Activated T-helper 2 cell treated with anti-CD3 and anti-CD28 coated beads, Interferon-gamma antibody, Interleukin-2, Interleukin-4, amounts not matched to agents 10 μg/mL and 5 μg/mL and 100 μg/mL, durations not matched to agents 14 hours and 24 hours and 36 hours (primary cell): ENCODE measurements at places on chromosomes 12 and 14.

- H3K27ac ChIP-seq, result no peak overlapping the region
- H3K4me1 ChIP-seq, result no peaks in the 10 kb centered on the region
- H3K27me3 ChIP-seq, result peaks cover 1% of the 10 kb centered on the region
- H3K4me3 ChIP-seq, result no peak overlapping the region
- H3K36me3 ChIP-seq, result no peaks in the 10 kb centered on the region
Observed at GRCh38 chr14:32545506-32546210, 216.6 kb downstream of the AKAP6 start.

DNA sequence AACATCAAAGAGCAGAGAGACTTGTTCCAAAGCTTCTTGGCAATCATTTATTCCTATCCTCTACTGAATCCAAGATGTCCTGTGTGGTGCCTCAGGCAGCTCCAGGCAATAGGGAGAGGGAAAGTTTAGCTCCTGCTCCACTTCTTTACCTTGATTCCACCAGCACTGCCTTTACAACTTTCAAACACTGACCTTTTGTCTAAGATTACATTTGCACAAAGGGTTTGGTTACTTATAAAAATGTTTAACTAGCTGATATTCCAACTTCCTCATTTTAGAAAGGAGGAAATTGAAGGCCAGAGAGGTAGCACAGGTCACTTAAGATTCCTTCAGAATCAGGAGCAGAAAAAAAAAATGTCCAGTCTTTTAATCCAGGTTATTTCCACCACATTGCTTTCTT lies 192.7 kb downstream of the BTG1 start:
- no peak overlapping the region for H3K27ac ChIP-seq
- H3K36me3 ChIP-seq, result peaks cover 3% of the 10 kb centered on the region
- no peak overlapping the region for H3K4me3 ChIP-seq
- H3K27me3 ChIP-seq, result no peaks in the 10 kb centered on the region

DNA sequence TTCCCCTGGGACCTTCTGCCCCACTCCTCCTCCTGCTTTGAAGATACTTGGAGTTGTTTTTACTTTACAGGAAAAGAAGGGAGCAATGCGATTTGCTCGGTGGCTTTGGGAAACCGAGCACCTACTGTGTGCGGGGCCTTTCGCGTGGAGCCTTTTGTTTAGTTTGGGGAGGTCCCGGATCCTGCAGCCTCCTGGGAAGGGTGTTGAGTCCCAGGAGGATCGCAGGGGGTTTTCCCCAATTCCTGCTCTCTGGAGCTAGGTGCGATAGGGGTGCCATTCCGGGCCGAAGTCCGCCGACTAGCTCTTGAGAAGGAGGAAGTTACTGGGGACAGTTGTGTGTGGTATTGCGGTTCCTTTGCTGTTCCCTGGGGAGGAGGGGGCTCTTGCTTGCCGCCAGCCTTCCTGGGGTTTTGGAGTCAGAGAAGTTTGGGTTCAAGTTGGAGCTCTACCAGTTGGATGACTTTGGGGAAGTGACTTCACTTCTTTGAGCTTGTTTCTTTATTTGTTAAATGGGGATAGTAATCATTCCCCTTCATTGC lies 1.1 kb downstream of the BRI3BP start:
- DNase-seq, result peak; percentile 14
- no peaks in the 10 kb centered on the region for H3K27me3 ChIP-seq
- peak overlapping the region; percentile 95 for H3K4me3 ChIP-seq
- peak overlapping the region; percentile 91 for H3K27ac ChIP-seq
- peaks cover 32% of the 10 kb centered on the region for H3K36me3 ChIP-seq

GRCh38 chr14:92960706-92961566 lies 38.0 kb downstream of the CHGA start:
- no peak for DNase-seq
- no peaks in the 10 kb centered on the region for H3K27me3 ChIP-seq
- no peaks in the 10 kb centered on the region for H3K4me1 ChIP-seq
- H3K27ac ChIP-seq, result no peak overlapping the region
- H3K36me3 ChIP-seq, result no peaks in the 10 kb centered on the region

- no peak overlapping the region for H3K4me3 ChIP-seq
- H3K27me3 ChIP-seq, result no peaks in the 10 kb centered on the region
- H3K4me1 ChIP-seq, result peaks cover 22% of the 10 kb centered on the region
- H3K27ac ChIP-seq, result no peak overlapping the region
- no peak for DNase-seq
Observed at GRCh38 chr12:26711569-26711968, 121.4 kb downstream of the ITPR2 start.

GRCh38 chr14:95796788-95797187 lies 79.8 kb upstream of the TUNAR start:
- DNase-seq, result no peak
- H3K27me3 ChIP-seq, result no peaks in the 10 kb centered on the region
- no peak overlapping the region for H3K4me3 ChIP-seq
- no peaks in the 10 kb centered on the region for H3K4me1 ChIP-seq
- no peaks in the 10 kb centered on the region for H3K36me3 ChIP-seq

GRCh38 chr12:2247596-2247995 lies 194.8 kb downstream of the CACNA1C start:
- H3K27ac ChIP-seq, result no peak overlapping the region
- no peaks in the 10 kb centered on the region for H3K36me3 ChIP-seq
- no peak for DNase-seq
- no peaks in the 10 kb centered on the region for H3K4me1 ChIP-seq

- no peak overlapping the region for H3K4me3 ChIP-seq
- peak overlapping the region; percentile 75 for H3K27ac ChIP-seq
- H3K36me3 ChIP-seq, result peaks cover 76% of the 10 kb centered on the region
- H3K4me1 ChIP-seq, result peaks cover 67% of the 10 kb centered on the region
- no peaks in the 10 kb centered on the region for H3K27me3 ChIP-seq
Observed at GRCh38 chr14:22572562-22573058, 16.4 kb downstream of the DAD1 start.

GRCh38 chr14:67111022-67111421 lies 78.2 kb upstream of the GARIN2 start:
- H3K4me3 ChIP-seq, result no peak overlapping the region
- no peaks in the 10 kb centered on the region for H3K4me1 ChIP-seq
- H3K27ac ChIP-seq, result no peak overlapping the region
- H3K36me3 ChIP-seq, result peaks cover 4% of the 10 kb centered on the region
- no peak for DNase-seq

DNA sequence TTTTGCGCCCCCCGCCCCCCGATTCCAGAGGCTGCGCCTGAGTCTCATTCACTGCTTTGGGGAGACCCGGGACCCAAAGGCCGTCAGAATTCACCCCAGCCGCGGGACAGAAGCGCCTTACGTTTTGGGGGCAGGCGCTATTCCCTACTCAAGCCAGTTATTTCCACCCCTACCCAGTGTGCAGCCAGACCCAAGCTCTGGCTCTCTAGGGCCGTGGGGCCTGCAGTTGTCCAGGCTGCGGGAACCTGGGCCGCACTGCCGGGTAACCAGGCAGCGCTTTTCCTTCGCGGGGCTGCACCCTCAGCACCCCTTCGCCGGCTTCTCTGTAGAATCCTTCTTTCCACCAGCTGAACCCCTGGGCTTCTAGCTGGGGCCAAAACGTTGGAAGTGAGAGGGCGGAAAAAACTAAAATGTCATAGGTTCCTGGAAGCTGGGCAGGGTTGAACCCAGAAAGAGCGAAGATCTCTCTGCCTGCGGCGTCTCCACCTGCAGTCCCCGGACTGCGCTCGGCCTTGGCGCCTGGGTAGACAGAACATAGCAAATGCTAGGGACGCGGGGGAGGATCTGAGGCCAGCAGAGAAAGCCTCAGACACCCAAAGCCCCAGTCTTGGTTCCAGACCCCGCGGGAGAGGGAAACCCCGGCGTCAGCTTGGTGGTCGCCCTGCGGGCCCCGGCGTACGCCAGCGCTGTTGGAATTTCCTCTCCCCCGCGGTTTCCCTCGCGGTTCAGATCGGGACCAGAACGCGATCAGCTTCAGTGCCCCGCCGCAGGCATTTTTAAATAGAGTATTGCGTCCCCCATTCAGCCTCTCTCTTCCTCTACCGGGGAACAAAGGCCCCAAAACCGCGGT lies 18.3 kb downstream of the TBX3 start:
- peaks cover 67% of the 10 kb centered on the region for H3K27me3 ChIP-seq
- H3K36me3 ChIP-seq, result no peaks in the 10 kb centered on the region
- no peak overlapping the region for H3K4me3 ChIP-seq
- H3K27ac ChIP-seq, result no peak overlapping the region
- H3K4me1 ChIP-seq, result no peaks in the 10 kb centered on the region

DNA sequence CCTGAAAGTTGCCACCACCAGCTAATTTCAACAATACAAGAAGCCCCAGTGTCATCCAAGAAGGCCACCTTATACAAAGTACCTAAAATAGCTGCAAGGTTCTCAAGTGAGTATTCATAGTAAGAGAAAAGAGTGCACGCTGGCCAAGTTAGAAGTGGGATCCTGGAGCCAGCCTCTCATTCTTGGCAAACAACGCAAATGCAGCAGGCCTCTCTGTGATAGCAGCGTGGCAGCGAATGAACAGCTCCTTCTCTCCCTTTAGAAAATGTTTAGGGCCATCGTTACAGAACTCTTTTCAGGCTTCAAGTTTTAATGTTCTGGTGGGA lies 78.0 kb upstream of the IFNG-AS1 start:
- no peak overlapping the region for H3K27ac ChIP-seq
- DNase-seq, result no peak
- H3K4me3 ChIP-seq, result no peak overlapping the region

DNA sequence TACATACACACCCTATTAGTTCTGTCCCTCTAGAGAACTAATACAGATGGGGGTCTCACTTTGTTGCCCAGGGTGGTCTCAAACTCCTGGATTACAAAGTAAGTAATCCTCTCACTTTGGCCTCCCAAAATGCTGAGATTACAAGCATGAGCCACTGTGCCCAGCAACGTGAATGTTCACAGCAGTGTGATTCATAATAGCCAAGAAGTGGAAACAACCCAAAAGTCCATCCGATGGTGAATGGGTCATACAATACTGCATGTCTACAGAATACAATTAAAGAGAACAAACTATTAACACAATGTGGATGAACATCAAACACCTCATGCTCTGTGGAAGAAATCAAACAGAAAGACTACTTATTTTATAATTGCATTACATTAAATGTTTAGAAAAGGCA lies 57.3 kb upstream of the SYNE2 start:
- peaks cover 19% of the 10 kb centered on the region for H3K27me3 ChIP-seq
- no peaks in the 10 kb centered on the region for H3K36me3 ChIP-seq
- H3K4me1 ChIP-seq, result peaks cover 4% of the 10 kb centered on the region

- peaks cover 17% of the 10 kb centered on the region for H3K4me1 ChIP-seq
- DNase-seq, result no peak
- peaks cover 3% of the 10 kb centered on the region for H3K27me3 ChIP-seq
- peak overlapping the region; percentile 36 for H3K27ac ChIP-seq
- no peaks in the 10 kb centered on the region for H3K36me3 ChIP-seq
Observed at GRCh38 chr14:73814153-73814552, 37.5 kb upstream of the PTGR2 start.

- no peak overlapping the region for H3K27ac ChIP-seq
- DNase-seq, result no peak
- peaks cover 83% of the 10 kb centered on the region for H3K27me3 ChIP-seq
- peaks cover 3% of the 10 kb centered on the region for H3K36me3 ChIP-seq
Observed at GRCh38 chr14:53952533-53952932, 4.1 kb downstream of the BMP4 start.

- H3K4me3 ChIP-seq, result no peak overlapping the region
- H3K4me1 ChIP-seq, result peaks cover 80% of the 10 kb centered on the region
- peaks cover 81% of the 10 kb centered on the region for H3K36me3 ChIP-seq
- no peaks in the 10 kb centered on the region for H3K27me3 ChIP-seq
Observed at GRCh38 chr14:91406451-91406850, 11.2 kb downstream of the CCDC88C start.

GRCh38 chr12:97805146-97805545 lies 342.5 kb downstream of the RMST start:
- no peaks in the 10 kb centered on the region for H3K36me3 ChIP-seq
- H3K4me3 ChIP-seq, result no peak overlapping the region
- no peak for DNase-seq
- H3K4me1 ChIP-seq, result no peaks in the 10 kb centered on the region
- H3K27me3 ChIP-seq, result no peaks in the 10 kb centered on the region

DNA sequence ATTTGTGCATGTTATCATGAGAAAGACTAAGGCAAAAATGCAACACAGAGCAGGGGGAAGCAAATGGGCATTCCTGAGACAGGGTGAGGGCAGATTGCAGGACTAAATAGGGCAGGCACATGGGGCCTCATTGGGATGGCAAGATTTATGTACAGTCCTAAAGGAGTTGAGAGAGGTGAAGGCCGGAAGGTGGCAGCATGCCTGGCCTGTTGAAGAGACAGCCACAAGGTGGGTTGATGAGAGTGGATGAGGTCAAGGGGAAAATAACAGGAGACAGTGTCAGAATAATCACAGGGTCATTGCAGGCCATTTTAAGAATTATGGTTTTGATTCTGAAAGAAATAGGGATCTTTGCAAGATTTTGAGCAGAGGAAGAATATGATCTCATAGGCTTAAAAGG lies 21.0 kb downstream of the PAH start:
- no peak for DNase-seq
- no peak overlapping the region for H3K4me3 ChIP-seq
- H3K27ac ChIP-seq, result no peak overlapping the region
- H3K36me3 ChIP-seq, result no peaks in the 10 kb centered on the region
- H3K4me1 ChIP-seq, result no peaks in the 10 kb centered on the region

GRCh38 chr12:118645219-118645618 lies 268.9 kb downstream of the SUDS3 start:
- H3K27ac ChIP-seq, result no peak overlapping the region
- no peak for DNase-seq
- no peaks in the 10 kb centered on the region for H3K36me3 ChIP-seq
- no peak overlapping the region for H3K4me3 ChIP-seq
- no peaks in the 10 kb centered on the region for H3K27me3 ChIP-seq

DNA sequence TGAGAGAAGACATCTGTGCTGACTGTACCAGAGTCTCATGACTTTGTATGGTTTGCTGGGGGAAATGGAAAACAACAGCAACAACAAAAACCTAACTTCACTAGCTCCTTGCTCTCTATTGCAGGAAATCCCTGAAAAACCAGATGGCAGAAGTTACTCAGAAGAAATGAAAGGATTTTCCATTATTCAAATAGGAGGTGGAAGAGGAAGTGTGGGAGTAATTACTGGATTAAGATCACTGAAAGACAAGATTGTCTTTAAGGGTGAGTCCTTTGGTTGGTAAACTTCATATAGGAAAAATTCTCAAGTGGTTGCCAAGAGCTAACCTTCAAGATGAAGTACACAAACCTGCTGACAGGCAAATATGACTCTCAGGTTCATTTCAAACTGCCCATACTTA lies 391.9 kb upstream of the ATP2B1 start:
- no peak for DNase-seq
- peaks cover 11% of the 10 kb centered on the region for H3K4me1 ChIP-seq
- H3K4me3 ChIP-seq, result no peak overlapping the region
- peaks cover 18% of the 10 kb centered on the region for H3K27me3 ChIP-seq
- H3K36me3 ChIP-seq, result no peaks in the 10 kb centered on the region
- no peak overlapping the region for H3K27ac ChIP-seq

GRCh38 chr12:89733579-89734201 lies 25.1 kb upstream of the ATP2B1 start:
- DNase-seq, result no peak
- H3K4me3 ChIP-seq, result no peak overlapping the region
- no peak overlapping the region for H3K27ac ChIP-seq
- no peaks in the 10 kb centered on the region for H3K27me3 ChIP-seq
- peaks cover 7% of the 10 kb centered on the region for H3K4me1 ChIP-seq
